ENCODE measurements at places on chromosomes 11 and 22.

- no peak for DNase-seq
Measured at GRCh38 chr11:30453705-30454104, 130.8 kb downstream of the ARL14EP start.

DNA sequence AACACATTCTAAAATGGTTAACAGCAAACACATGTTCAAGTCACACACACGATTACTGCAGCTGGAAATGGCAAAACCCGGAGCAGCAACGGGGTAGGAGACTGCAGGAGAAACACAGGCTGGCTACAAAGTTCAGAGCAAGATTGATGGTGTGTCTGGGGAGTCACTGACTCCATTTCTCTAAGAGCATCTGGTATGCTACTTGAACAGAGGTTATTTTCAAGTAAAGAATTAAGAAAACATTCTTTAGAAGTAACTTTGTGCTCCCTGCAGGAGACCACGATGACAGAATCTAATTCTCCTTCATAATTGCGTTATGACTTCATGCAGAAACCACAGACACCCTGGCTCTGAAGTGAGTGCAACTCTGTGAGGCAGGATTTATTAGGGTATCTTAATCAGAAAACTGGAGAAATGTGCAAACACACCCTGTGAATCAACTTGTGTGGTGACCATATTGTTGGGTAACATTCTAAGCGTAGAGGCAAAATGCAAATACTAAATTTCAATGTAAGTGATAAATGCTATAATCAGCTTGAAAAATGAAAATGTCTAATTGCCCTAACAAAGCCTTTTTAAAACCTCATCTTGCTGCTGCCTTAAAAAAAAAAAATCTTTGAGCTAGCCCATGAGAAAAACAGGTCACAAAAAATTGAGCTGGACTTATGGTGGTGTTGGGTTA is 303.0 kb downstream of the CADM1 start:
- DNase-seq, result no peak

DNA sequence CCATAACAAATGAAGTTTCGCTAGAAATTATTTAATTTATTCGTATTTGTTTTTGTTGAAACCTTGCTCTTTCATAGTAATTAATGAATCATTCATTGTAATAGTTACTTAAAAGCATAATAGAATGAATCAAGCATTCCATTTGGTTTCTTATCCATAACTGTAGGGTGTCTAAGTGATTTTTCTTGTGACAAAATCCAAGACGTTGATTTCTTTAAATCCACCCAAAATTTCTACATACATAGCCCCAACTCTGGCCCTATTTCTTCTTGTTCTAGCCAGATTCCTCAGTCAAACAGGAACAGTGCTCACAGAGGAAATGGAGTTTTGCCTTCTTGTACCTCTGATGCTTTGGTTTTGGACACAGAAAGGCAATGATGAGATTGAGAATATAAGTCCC is 25.5 kb downstream of the UBASH3B start:
- DNase-seq, result no peak

- no peak for DNase-seq
Measured at GRCh38 chr11:18774801-18775200, 16.8 kb downstream of the PTPN5 start.

DNA sequence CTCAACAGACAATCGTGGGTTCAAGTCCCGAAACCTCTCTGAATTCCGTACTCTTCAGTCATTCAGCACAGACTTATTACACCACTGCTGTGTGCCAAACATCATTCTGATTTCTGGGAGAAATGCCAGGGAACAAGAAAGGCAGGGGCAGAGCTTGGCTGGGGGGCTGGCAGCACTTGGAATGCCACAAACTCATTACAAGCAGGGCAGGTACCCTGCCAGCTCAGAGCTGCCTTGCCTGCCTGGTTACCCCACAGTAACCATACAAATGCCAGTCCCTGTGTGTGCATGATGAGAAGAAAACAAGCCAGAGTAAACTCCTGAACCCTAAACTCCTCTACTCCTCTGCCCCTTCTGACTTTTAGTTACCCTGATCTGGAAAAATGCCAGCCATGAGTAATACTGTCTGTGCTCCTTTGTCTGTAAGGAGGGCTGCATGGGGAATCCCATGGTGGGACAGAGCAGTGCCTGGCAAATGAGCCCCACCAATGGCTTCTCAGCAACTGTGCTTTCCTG is 6.9 kb upstream of the RAD9A start:
- DNase-seq, result no peak

DNA sequence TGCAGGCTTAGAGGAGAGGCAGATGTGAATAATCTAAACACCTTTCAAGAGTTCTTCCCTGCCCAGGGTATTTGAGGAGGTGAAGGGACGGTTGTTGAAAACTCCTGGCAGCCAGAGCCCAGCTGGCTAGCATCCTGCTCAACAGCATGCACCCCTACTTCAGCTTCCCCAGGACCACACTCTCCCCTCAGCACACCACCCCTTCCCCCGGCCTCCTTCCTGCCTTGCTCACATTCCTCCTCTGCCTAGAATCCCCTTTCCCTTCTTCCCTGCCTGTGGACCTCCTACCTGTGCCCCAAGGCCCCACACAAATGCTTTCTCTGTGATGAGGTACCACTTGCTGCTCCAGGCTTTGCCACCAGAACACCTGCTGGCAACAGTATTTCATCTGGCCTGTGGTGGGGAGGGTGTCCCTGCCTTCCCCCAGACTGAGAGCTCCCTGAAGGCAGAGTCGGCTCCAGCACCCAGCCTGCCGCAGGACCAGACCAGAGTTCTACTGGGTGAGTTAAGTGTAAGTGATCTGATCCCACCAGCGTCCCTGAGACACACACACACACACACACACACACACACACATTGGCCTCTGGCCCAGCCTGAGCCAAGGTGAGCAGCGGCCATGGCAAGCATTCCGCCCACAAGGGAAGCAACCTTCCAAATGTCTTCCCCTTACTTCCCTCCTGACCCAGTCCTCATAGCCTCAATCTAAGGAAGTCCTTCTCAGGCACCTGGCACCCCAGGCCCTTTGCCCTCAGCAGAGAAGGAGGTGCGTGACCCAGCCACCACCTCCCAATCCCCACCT is 79.5 kb downstream of the PDE2A start:
- DNase-seq, result no peak
